Esophagus muscularis mucosa (tissue), 4 donors: ENCODE measurements at places on chromosomes 3 and 15. TPM values are rescaled to one million over a fixed set of nuclear protein-coding genes. Genes with fewer than 3 reads are reported as not detected.

GRCh38 chr3:77125966-77126365, 86.1 kb downstream of the ROBO2 start:
- DNase-seq, result no peak

- DNase-seq, result no peak
Observed at GRCh38 chr15:22839046-22839695, 705 bp downstream of the NIPA2 start.

Gene SLC24A5
- total RNA-seq, result not detected

DNA sequence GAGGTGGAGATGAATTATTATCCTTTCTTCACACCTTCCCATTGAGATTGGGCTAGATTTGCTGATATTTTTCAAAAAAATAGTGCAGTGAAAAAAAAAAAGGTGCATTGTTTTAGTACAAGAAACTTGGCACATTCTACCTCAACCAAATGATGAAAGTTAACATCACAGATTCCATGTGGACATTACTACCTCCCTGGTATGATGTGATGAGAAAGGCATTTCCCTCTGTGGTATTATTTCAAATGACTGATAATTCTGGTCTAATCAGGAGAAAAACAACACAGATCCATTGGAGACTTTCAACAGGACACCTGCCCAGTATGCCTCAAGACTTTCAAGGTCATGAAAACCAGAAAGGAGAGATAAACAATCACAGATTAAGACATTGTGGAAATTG, 313.4 kb downstream of the BCHE start:
- no peak for DNase-seq

Gene ITIH1
- not detected for total RNA-seq
